ENCODE measurements at places on chromosomes 2 and 18. TPM values are rescaled to one million over a fixed set of nuclear protein-coding genes. Genes with fewer than 3 reads are reported as not detected.

DNA sequence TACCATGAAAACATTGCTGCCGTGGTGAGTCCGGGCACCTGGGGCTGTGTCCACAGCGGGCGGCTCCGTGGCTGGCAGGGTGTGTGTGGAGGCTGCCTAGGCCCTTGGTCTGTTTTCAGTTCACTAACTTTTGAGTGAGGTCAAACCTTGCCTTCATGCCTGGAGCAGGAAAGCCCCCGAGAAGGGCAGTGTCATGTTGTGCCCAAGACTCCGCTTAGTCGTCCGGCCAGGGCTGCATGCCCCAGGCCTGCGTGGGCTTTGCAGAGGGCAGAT is 24.1 kb downstream of the MAL start:
- DNase-seq = peak; percentile 73

DNA sequence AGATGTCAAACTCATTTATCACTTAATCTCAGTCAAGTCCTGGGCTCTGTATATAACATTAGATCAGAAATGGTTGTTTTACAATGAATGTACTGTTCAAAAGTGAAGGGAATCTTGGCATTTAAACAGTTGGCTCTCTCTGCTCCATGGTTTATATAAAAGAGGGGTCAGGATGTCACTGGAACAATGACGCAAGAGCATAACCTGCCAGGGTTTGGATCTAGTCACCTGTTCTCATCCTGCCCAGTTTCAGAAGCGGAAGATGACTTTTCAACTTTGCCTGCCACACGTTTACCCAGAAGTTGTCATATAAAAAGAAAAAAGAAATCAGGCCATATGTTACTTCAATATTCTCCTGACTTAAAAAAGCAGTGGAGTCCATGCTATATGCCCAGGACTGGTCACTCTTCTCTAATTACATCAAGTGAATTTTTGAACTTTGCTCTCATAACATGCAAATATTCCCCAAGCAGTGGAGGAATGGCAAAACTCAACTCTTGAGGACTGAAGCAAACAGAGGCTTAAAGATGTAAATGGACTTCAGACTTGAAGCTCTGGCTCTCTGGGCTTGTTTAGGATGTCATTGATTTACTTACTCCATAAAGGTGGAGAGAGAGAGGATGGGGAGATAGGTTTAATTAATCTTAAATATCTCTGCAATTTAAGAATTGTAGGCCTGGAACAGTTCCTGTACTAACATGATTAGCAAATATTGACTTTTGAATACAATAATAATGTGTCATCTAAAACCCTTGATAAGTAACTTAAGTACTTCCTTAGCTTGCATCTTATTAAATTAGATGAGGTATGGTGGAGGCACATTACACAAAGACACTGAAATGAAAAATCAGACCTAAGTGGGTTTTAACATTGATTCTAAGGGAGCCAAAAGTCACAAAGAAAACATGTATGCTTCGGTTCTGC is 58.3 kb downstream of the ETAA1 start:
- DNase-seq = no peak

- DNase-seq = no peak
Observed at GRCh38 chr2:144493027-144493809, 26.7 kb downstream of the ZEB2 start.

- no peak for DNase-seq
Observed at GRCh38 chr2:29462293-29462692, 347.1 kb downstream of the CLIP4 start.

DNA sequence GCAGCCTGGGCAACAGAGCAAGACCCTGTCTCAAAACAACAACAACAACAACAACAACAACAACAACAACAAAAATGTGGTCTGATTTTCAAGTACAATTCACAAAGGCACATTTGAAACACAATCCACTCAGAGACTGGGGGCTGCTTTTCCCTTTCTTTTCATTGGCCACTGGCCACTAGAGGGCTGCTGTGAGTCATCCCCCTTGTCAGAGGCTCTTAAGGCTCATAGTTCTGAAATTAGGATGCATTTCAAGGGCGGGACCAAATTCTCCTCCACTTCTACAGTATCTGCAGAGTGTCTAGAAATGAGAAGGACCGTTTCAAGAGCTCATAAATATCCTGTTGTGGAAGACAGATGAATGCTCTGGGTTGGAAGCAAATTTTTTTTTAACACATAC is 285.4 kb downstream of the NRXN1 start:
- no peak for DNase-seq

DNA sequence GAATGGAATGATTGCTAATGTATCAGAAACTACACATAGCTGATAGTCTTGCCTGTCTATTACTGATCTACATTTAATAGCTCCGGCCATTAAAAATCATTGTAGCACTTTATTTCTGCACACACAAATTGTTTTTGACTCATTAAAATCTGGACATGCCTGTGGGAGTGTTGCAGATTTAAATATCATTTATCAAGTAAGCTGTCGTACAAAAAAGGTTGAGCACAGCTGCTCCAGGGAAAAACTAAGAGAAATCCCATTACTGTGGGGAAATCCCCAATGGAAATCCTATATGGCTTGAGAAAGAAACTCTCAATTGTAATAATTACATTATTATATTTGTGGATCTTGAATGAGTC is 99.6 kb upstream of the CERS6 start:
- no peak for DNase-seq

GRCh38 chr18:22200611-22201225 is 31.3 kb downstream of the GATA6 start:
- DNase-seq = peak; percentile 80

DNA sequence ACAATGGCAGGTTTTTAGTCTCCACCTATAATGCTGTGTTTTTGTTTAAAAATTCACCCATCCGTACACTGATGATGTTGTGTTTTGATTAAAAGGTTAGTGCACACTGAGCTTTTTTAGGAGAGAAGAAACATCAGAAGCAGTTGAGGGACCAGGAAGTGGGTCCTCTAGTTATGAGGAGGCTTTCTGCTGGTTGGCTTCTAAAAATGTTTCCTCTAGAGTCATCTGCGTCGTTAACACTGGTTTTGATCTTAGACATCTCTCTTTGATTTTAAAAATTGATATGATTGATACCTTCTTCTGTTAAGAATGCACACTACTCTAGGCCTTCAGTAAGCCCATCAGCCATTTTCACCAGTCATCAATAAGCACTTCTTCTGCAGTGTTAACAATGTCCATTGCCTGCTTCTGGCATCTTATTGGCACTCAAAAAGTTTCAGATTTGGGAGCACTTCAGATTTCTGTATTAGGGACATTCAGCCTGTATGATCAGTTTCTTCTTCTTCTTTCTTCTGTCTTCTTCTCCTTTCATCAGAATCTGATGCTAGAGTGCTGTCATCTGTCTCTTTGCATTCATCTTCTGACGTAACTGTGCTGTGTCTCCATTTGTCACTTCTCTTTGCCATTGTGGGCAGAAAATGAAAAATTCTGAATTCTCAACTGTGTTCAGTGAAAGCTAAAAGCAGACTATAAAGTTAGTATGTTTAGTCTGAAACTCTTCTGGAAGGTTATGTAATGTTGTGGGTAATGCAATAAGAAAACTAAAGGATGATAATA is 56.3 kb downstream of the PHLPP1 start:
- DNase-seq = no peak

DNA sequence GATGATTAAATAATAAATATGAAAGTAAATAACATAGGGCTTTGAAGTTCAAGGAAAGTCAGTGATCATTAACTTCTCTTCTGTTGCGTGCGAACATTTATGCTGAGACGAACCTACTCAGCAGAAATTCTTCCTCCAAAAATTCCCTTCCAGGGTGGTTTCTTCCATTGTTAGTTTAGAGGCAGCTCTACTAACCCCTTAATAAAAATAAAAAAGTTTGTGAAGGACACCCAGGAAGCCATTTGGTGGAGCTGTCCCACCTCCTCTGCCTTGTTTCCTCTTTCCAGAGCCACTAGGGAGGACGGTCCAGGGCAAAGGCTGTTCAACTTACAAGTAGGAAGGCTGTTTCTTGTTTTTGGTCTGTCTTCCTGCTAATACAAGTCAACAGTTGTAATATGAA is 2.1 kb upstream of the SMAD2 start:
- DNase-seq = no peak

- DNase-seq = no peak
Observed at GRCh38 chr18:48679236-48679635, 140.4 kb downstream of the CTIF start.

GRCh38 chr2:193505620-193506019 is 1310.9 kb upstream of the TMEFF2 start:
- peak; percentile 35 for DNase-seq

DNA sequence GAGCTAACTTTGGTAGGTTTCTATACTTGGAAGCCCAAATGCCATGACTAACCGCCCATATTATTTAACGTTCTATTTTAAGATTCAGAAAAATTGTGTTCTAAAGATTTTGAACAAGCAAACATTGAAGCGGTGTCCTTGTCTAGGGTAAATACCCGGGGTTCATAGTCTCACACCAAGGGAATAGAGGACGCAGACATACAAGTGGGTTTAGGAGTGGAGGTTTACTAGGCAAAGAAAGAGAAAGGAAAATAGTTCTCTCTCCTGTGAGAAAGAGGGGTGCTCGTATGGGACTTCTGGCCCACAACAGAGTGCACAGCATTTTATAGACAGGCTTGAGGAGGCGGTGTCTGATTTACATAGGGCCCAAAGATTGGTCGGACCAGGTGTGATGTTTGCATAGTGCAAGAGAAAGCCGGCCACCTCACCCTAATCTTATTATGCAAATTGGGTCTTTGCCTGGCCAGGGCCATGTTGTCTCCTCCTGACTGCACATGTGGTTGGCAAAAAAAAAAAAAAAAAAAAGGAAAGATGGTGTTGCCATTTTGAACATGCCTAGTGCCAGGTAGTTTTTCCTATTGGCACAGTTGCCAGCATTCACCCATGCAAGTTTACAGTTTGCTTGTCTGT is 1062.6 kb downstream of the LRP1B start:
- no peak for DNase-seq

GRCh38 chr2:84927275-84927627 is 21.8 kb downstream of the TMSB10 start:
- DNase-seq = no peak

- no peak for DNase-seq
Observed at GRCh38 chr2:41042343-41042742, 590.5 kb upstream of the SLC8A1 start.

DNA sequence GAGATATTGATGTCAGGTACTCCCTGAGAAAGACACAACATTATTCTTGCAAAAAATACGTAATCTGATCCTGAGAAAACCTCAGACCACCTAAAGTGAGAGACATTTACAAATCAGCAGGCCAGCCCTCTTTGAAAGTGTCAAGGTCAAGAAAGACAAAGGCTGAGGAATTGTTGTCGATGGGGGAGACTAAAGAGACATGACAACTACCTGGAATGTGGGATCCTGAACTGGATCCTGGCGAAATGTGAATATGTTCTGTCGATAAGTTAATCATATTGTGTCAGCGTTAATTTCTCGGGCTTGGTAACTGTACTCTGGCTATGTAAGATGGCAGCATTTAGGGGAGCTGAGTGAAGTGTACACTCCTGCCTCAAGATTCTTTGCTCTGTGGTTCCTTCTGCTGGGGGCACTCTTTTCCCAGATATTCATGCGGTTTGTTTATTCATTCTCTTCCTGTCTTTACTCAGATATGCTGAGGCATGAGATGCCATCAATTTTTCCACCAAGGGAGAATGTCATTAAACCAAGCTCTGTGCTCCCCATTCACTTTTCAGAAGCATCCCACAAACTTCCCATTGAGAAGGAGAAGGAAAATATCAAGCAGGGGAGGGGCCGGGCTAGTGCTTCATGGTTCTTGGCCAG is 154.9 kb downstream of the CAPN13 start:
- no peak for DNase-seq

- DNase-seq = no peak
Observed at GRCh38 chr2:133591164-133591563, 22.9 kb upstream of the NCKAP5 start.

DNA sequence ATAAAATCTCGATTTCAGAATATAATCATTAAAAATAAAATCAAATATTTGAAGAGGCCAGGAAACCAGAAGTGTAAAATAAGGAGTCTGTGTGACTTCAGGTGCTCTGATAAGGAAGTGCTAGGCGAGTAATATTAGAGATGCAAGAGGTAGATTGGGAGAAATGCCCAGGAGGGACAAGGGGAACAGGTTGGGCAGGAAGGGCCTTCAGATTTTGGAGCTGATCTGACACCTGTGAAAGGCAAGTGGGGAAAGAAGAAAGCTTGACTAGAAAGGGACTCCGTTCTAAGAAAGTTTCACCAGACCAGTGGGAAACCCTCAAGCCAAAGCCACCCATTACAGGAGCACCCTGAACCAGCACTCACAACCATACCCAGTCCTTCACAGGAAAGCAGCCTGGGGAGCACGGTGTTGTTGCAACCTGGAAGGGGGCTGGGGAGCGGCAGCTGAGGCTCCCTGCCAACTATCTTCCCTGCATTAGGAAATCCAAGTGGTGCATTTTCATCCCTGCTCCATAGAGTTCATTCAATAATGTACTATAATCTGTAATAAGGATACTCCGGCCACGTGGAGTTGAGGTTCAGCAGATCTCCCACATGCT is 57.5 kb upstream of the GREB1L start:
- no peak for DNase-seq

GRCh38 chr2:145682546-145683157 is 1162.7 kb upstream of the ZEB2 start:
- no peak for DNase-seq

DNA sequence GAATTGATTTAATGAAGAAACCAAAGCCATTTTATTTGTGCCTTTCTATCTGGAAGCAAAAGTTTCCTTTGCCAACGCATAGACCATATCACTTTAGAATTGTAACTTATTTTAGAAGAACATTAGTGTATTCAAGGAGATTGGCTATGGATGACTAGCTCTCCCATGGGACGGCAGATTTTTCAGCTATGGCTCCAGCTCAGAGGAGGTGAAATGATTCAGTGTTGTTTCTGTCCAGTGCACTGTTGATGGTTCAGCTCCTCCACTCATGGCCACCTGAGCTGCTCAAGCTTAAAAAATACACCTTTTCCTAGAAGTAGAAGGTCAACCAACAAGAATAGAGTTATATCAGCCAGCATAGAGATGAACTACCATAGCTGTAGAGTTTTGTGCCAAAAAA is 1597.5 kb upstream of the PIK3C3 start:
- DNase-seq = no peak

- DNase-seq = no peak
Observed at GRCh38 chr2:178895872-178896271, 88.6 kb upstream of the TTN start.

GRCh38 chr2:140791802-140792201 is 1339.0 kb downstream of the LRP1B start:
- no peak for DNase-seq

DNA sequence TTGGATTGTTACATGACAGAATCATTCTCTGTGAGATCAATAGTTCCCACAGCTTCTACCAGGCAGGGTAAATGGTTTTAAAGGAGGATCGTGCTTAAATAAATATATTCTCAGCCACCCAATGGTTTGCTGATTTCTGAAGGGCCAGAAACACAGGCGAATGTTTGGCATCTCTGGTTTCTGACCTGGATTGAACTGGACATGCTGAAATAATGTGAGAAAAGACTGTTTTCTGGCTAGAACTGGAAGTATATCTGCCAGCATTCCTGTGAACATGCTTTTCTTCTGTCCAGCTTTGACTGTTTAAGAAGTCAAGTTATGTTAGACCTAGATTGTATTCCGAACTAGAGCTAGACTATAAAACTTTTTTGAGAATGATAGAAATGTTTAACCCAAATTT is 77.1 kb upstream of the COL3A1 start:
- DNase-seq = no peak

Gene CD226
- total RNA-seq = 3.1 TPM

Gene DSC1
- total RNA-seq = not detected

Gene COLEC12
- total RNA-seq = 15.9 TPM

Gene ELOA2
- total RNA-seq = not detected

Gene PRKD3
- total RNA-seq = 54.8 TPM

Gene KIAA2012
- total RNA-seq = not detected

Gene ERFE
- total RNA-seq = 2.5 TPM

Gene PROC
- total RNA-seq = 0.58 TPM
